Thymus (tissue), 14 donors: ENCODE measurements at places on chromosomes 2 and 18.

GRCh38 chr2:68519236-68519635 lies 51.9 kb downstream of the APLF start:
- peak; percentile 21 for DNase-seq

DNA sequence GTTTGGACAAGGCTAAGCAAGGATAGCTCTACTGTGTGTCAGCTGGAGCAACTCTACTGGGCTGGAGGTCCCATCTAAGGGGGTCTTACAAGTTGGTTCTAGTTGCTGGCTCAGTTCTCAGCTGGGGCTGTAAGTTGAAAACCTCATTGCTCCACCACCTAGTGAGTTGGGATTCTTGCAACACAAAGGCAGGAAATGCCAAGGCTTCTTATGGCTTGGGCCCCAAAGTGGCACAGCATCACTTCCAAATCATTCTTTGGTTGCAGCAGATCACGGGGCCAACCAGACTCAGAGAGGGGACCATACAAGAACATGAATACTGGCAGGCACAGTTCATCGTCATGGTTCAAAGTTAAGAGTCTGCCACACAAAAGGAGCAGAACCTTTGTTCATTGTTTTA lies 332.7 kb downstream of the LRRTM1 start:
- no peak for DNase-seq

DNA sequence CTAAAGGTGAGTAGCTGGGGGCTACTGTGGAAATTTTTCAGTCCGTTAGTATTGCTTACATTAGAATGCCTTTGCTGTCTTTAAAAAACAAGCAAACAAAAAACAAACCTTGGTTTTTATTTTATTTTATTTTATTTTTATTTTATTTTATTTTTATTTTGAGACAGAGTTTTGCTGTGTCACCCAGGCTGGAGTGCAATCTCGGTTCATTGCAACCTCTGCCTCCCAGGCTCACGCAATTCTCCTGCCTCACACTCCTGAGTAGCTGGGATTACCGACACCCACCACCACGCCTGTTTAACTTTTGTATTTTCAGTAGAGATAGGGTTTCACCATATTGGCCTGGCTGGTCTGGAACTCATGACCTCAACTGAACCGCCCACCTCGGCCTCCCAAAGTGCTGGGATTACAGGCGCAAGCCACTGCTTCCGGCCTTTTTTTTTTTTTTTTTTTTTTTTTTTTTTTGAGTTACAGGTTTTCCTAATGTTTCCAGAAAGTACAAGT lies 732.6 kb downstream of the KCNJ3 start:
- no peak for DNase-seq

DNA sequence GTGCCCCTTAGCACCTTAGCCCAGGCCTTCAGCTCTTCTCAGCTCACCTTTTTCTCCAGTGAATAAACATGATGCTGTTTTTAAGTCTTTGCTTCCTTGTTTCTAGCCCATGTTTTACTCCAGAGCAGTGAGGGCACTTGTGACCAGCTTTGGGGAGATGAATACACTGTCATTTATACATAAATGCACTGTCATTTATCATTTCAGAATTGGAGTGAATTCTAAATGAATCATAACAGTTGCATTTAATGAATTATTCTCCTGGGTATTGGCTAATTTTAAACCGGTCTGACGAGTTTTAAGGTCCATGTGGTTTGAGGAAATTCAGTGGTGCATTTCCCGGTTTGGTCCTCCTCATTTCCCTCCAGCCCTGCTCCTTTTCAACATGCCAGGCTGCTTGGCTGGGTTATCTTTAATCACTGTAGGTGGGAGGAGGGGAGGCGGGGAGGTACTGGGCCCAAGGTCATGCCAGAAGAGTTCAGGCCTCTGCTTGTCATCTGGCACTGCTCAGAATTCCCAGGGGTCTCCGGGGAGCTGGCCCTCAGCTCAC lies 23.9 kb downstream of the PRKCE start:
- no peak for DNase-seq

DNA sequence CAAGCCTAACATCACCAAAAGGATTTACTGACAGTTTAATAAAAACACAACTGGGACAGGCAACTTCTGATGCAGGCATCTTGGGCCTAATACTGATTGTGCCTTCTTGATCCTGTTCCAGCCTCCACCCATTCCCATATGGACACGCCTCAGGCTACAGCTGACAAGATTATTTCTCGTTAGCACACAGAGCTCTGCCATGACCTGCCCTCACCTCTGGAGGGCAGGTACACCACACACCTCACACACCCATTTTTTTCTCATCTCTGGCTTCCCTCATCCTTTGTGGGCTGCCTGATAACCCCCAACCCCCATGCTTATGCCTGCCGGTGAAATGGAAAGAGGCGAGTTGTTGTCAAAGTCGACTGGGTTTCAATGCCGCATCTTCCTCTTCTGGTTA lies 147.0 kb downstream of the ANTXR1 start:
- no peak for DNase-seq

GRCh38 chr2:238146884-238147544 lies 8.5 kb downstream of the KLHL30 start:
- DNase-seq = no peak

GRCh38 chr18:33201509-33201926 lies 239.0 kb downstream of the CCDC178 start:
- DNase-seq = peak; percentile 14

- no peak for DNase-seq
Observed at GRCh38 chr2:237734905-237735623, 63.5 kb upstream of the RBM44 start.

DNA sequence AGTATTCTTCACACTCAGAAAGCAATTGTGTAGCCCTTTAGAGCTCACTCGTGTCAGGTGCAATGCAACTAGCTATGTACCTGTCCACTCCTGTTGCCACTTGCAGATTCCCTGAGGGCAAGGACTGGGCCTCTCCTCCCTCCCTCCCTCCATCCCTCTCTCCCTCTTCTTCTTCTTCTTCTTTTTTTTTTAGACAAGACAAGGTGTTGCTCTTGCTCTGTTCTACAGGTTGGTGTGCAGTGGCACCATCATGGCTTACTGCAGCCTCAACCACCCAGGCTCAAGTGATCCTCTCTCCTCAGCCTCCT lies 119.7 kb downstream of the ACKR3 start:
- no peak for DNase-seq

GRCh38 chr2:32947076-32947483 lies 327 bp downstream of the LTBP1 start:
- DNase-seq = peak; percentile 13

- no peak for DNase-seq
Observed at GRCh38 chr2:79179036-79179435, 19.5 kb upstream of the REG3A start.

GRCh38 chr2:85725451-85725850 lies 28.3 kb upstream of the ATOH8 start:
- DNase-seq = no peak
